Stimulated activated CD4-positive, alpha-beta T cell treated with anti-CD3 and anti-CD28 coated beads, Interleukin-1b, Interleukin-23, amount 100 ng/mL, for 24 hours (primary cell): ENCODE measurements at places on chromosomes 3 and 15.

GRCh38 chr15:49827311-49827710 lies 206.5 kb downstream of the DTWD1 start:
- no peak for DNase-seq

DNA sequence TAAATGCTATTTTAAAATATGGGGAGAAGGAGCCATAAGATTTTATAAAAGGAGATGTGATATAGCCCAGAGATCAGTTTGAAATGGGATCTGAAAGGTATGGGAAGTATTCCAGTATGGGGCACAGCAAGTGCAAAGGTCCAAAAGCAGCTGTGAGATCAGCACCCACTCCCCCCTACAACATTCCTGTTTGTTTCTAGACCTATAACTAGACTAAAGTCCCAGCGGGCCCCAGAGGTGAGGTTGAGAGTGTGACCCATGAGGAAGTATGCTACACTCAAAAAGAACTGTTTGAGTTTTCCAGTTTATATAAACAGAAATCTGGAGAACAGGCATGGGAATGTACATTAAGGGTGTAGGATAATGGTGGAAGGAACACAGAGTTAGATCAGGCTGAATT lies 152.5 kb downstream of the TBC1D5 start:
- DNase-seq = no peak

GRCh38 chr3:57652203-57652602 lies 40.7 kb downstream of the DENND6A start:
- DNase-seq = no peak

DNA sequence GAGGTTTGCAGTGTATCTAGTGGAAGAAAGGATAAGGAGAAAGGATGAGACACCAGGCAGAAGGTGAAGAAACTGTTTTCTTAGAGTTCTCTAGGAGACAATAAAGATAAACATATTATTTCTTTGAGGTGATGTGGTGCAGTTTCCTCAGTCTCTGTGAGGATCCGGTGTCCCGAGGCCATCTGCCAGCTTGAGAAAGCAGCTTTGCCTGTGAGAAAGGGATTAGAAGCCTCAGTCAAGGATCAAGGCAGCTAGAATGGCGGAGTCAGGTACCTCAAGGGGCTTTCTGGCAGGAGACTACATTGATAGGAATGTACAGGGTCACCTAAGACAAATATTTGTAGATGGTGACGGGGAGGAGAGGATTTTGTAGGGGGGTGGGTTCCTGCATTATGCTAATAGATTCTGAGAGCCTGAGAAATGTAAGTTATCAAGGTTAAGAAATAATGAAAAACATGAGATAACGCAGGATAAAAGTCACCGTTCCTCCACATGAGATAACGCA lies 103.9 kb upstream of the MB21D2 start:
- no peak for DNase-seq
